Breast epithelium (tissue), 4 donors: ENCODE measurements at places on chromosomes 6 and 20.

DNA sequence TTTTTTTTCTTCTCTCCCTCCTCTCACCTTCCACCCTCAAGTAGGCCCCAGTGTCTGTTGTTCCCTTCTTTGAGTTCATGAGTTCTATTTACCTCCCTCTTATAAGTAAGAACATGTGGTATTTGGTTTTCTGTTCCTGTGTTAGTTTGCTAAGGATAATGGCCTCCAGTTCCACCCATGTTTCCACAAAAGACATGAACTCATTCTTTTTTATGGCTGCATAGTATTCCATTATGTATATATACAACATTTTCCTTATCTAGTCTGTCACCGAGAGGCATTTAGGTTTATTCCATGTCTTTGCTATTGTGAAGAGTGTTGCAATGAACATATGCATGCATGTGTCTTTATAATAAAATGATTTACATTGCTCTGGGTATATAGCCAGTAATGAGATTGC lies 147.9 kb downstream of the PDE7B start:
- no peak for DNase-seq

DNA sequence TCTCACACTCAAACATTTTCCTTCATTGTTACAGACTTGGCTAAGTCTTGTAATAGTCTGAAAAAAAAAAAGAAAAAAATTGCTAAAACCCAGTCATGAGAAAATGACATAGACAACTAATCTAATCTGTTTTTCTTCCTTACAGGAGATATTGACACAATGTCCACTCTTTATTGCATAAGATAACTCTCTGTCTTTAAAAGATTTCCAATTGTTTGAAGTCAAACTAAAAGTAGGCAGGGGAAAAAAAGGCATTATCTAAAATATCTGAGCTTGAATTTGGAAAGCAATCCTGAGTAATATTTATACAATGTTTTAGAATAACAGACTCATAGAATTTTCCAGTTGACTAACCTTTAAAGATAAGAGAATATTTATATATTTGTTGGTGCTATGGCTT lies 233.0 kb upstream of the CEP162 start:
- no peak for DNase-seq

- no peak for DNase-seq
Observed at GRCh38 chr20:31637660-31638059, at the start of gene COX4I2. Gene COX4I2, plus strand, starts transcription at chr20:31637912. Its CDS starts 1,106 bp downstream, at chr20:31639018.

- DNase-seq, result no peak
Observed at GRCh38 chr6:81777586-81778268, 25.2 kb upstream of the TENT5A start.

- DNase-seq, result no peak
Observed at GRCh38 chr6:81613606-81614005, 138.9 kb downstream of the TENT5A start.
